ENCODE measurements at places on chromosomes 16 and 17.

- peak; percentile 17 for DNase-seq
Measured at GRCh38 chr17:41494524-41494923, 4.8 kb upstream of the KRT36 start.

- peak; percentile 90 for DNase-seq
Measured at GRCh38 chr17:27559506-27560481, 71.2 kb upstream of the LGALS9 start.

- no peak for DNase-seq
Measured at GRCh38 chr16:64185954-64186353, 935.9 kb downstream of the CDH11 start.

DNA sequence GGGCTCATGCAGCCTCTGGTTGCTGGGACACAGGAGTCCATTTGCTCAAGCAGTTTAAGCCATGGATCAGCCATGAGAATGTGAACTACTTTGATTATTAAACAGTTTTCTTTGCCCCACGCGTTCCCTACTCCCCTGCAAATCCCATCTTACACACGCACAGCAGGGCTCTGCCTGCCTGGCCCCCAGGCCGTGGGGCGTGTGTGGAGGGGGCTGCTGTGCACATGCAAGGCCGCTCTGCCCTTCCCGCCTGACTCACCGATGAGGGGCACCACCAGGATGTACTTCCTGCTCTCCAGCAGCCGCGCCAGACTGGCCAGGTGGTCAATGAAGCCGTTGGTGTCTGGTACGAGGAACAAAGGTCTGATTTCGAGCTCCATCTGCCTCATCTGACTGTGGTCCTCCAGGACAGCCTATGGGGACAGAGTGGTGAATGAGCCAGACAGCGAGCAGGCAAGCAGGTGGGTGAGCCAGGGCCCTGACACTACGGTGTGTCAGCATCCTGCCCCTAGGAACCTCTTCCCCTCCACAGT, 13.7 kb downstream of the HIC1 start:
- DNase-seq, result peak; percentile 69

GRCh38 chr16:309476-309875, 26.5 kb downstream of the PDIA2 start:
- no peak for DNase-seq

GRCh38 chr17:61187038-61187437, 212.6 kb upstream of the TBX2 start:
- no peak for DNase-seq
